MCF 10A (cell line): ENCODE measurements at places on chromosomes 6 and 20. TPM values are rescaled to one million over a fixed set of nuclear protein-coding genes. Genes with fewer than 3 reads are reported as not detected.

DNA sequence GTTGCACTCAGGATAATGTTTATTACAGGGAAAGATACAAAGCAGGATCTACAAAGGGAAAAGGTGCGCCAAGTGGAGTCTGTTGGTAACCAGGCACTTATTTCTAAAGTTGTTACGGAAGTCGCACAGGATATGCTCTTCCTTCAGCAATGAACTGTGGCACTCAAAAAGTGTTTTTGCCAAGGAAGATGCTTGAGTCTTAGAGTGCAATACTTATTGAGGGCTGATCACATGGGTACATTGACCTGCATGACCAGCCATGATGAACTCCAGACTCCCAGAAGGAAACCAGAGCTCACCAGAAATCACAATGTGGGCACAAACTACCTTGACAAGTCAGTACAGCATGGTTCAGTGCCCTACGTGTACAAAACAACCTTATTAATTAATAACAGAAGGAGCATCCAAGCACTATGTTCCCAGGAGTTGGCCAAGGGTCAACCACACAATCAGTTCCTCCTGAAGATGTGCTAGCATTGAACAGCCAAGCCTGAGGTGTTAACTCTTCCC lies 270.7 kb upstream of the TFAP2D start:
- DNase-seq, result no peak

The TPBG gene
- 72.9 and 96.9 TPM in 2 replicates for total RNA-seq

The SLC52A3 gene
- 0.14 and 0.17 TPM in 2 replicates for total RNA-seq

DNA sequence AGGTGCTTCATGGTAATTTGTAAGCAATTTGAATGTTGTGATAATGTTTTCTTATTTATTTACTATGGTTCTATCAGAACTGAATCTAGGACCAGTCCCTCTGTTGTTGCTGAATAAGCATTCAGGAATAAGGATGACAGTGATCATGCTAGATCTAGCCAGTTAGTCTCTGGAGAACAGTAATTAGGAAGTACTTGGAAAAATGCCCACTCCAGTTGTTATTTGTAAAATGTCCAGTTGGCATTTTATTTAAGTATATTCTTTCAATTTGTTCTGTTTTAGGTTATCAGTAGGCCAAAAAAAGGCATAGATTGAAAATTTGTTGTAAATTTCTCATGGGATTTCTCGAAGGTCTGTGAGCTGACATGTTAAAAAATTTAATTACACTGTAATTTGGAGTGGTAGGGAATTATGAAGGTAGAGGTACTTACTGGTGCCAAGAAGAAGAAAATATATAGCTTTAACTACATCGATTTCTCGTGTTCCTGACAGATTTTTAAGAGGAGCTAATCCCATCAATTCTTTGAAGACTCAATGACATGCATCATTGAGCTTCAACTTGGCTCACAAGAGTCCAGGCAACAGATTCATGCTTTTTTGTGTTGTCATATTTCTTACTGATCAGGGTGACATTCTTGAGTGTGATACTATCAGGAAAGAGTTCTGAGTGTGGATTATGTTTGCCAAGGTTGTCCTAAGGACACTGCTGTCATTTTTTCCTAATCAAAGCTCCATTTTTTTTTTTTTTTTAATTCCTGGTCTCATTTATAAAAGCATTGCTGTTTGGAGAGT lies 177.3 kb downstream of the CARMIL1 start:
- no peak for DNase-seq

- no peak for DNase-seq
Observed at GRCh38 chr6:52364480-52365166, 2.7 kb downstream of the PAQR8 start.

DNA sequence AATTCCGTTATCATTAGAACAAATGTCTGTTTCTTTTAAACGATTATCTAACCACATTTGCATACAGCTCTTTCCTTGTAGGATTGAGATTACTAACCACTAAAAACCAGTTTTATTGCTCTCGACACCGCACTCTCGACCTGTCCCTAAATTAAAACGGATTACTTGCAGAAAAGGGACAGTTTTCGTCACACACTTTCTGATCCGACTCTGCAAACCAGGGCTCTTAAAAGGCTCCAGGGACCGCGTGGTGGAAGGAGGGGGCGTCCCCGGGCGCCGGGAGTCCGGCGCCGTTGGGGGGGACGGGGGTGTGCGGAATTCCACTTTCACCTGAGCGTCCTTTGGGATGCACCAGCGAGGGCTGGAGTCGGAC lies 731 bp downstream of the MAK start:
- DNase-seq, result peak; percentile 6

DNA sequence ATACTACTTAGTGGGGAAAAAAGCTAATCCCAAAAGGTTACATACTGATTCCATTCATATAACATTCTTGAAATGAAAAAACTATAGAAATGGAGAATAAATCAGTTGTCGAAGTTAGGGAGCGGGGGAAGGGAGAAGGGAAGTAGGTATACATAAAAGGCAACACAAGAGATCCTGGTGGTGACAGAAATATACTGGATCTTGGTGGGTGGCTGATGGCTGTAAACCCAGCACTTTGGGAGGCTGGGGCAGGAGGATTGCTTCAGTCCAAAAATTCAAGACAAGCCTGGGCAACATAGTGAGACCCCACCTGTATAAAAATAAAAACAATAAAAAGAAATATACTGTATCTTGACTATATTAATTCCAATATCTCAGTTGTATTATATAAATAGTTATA lies 105.7 kb upstream of the LGSN start:
- no peak for DNase-seq

- DNase-seq, result no peak
Observed at GRCh38 chr6:88585276-88585692, 378.1 kb downstream of the RNGTT start.

- no peak for DNase-seq
Observed at GRCh38 chr20:3515379-3516170, 44.8 kb downstream of the ATRN start.

- no peak for DNase-seq
Observed at GRCh38 chr6:46378161-46378881, 112.9 kb downstream of the RCAN2 start.

The MOXD1 gene
- 0.09 TPM in 1 of 2 replicates, not detected in the other for total RNA-seq

- DNase-seq, result no peak
Observed at GRCh38 chr20:18020931-18021330, 36.8 kb downstream of the OVOL2 start.

DNA sequence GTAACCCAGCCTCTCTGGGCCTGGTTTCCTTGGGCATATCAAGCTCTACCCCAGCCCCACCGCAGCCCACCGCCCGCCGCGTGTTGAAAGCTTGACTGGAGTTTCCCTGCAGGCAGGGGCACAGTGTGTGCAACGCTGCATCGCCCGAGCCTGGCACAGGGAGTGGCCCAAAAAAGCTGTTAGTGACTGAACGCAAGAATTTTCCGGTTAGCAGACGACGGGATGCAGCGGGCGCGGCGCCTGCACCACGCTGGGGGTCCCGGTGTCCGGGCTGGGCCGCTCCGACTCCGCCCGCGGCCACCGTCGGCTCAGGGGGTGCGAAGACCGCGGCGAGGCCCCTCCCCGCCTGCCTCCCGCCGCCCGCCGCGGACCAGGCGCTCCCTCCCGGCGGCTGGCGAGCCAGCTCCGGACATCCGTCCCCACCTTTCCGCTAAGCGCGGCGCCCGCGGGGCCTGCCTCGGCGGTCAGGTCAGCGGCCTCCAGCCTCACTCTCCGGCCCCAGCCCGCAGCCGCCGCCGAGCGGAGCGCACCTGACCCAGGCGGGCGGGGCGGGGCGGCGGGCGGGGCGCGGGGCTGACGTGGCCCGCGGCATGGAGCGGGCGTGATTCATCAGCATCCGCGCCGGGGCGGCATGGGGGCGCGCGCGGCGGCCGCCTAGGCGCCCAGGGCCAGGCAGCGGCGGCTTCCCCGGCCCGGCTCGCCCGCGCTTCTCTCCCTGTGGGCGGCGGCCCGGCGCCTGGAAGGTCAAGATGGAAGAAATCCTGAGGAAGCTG lies at the start of gene ARFGEF3:
Gene ARFGEF3, plus strand, starts transcription at position 602 of the 773 bp plus-strand sequence. Its CDS starts 148 bp downstream, at position 750.
- peak; percentile 68 for DNase-seq

DNA sequence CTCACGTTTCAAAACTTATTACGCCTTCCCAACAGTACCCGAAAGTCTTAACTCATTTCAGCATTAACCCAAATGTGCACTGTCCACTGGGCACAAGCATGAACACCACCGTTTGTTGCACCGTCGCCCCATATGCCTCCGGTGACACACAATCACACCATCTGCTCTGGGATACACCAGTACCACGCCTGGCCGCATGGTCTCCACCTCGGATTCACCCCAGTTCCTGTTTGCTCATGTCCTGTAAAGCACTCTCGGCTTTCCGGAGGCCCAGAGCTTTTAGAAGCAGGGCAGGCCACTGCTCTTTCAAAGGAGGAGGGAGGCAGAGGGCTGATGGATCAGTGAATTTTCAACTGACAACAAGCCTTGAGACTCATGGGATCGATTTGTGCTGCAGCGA lies 1570.0 kb upstream of the DEFB115 start:
- DNase-seq, result no peak

The OSBPL2 gene
- total RNA-seq, result 38.8 and 51.9 TPM in 2 replicates

DNA sequence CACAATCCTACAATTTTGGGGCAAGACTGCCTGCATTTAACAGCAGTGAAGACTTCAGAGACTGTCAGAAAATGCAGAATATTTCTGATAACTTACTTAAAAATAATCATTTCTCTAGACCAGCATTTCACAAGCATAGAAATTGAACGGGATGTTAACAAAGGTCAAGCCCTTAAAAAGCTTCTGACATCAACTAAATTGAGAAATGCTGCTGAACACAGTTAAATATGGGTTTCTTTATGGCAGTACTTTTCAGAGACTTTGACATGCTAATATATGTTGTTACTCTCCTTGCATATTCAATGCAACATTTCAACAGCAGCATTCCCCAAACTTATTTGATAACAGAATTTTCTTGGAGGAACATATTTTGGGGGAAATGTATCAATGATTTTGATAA lies 84.5 kb downstream of the KIF13A start:
- no peak for DNase-seq

GRCh38 chr6:112007254-112007653 lies 46.6 kb upstream of the CCN6 start:
- DNase-seq, result no peak

The SLC2A10 gene
- not detected in 2 replicates for total RNA-seq

GRCh38 chr20:14955399-14955798 lies 618.0 kb upstream of the FLRT3 start:
- no peak for DNase-seq

- no peak for DNase-seq
Observed at GRCh38 chr6:137839076-137839475, 28.0 kb upstream of the TNFAIP3 start.

The RNF144B gene
- total RNA-seq, result 40.6 and 57.9 TPM in 2 replicates

The KCNK15 gene
- total RNA-seq, result 0.93 and 1.4 TPM in 2 replicates

The GABRR1 gene
- not detected in 2 replicates for total RNA-seq

GRCh38 chr6:4281341-4282293 lies 146.2 kb upstream of the ECI2 start:
- DNase-seq, result peak; percentile 90

The PCMTD2 gene
- 39.4 and 45.9 TPM in 2 replicates for total RNA-seq

The EPPIN gene
- not detected in 2 replicates for total RNA-seq

The PRSS16 gene
- total RNA-seq, result 22.8 and 27.9 TPM in 2 replicates

GRCh38 chr6:84763003-84763885 lies 1.2 kb downstream of the TBX18 start:
- no peak for DNase-seq

DNA sequence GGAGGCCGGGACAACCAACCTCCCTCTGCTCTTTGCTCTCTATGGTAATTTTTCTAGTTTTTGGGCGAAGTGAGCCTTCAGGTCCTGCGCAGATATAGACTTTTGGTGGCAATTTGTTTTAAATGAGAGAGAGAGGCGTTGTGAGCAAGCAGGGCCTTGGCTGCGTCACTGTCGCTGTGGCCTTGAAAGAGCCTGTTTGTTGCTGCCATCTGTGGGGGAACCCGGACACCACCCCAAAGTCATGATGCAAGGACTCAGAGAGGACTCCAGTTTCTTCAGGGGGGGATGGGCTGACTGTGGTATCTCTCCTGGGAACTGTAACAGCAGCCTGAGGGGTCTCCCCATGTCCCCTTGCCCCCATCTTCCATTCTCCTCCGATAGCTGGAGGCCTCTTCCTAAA lies 462.7 kb upstream of the SULF2 start:
- DNase-seq, result no peak

DNA sequence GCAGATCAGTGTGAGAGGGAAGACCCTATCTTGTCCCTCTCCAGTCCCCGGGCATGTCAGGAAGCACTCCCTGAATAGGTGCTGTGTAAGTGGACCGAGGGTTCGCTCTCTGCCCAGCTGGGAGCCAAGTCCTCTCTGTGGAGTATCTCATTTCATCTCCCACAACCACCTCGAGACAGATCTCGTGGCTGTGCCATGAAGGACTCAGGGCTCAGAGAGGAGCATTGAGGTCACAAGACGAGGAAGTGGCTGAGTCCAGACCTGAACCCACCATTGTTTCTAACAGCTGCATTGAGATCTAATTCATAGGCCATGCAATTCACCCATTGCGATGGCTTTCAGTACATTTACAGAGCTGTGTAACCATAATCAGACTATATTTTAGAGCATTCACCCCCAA lies 34.7 kb upstream of the STX16 start:
- no peak for DNase-seq

GRCh38 chr20:22722811-22723210 lies 138.4 kb upstream of the FOXA2 start:
- DNase-seq, result no peak

The KIF25 gene
- not detected in 2 replicates for total RNA-seq

- no peak for DNase-seq
Observed at GRCh38 chr20:37980876-37981275, 52.4 kb downstream of the TTI1 start.

The STMND1 gene
- not detected in 2 replicates for total RNA-seq

GRCh38 chr6:68625998-68626397 lies 9.1 kb upstream of the ADGRB3 start:
- DNase-seq, result no peak

DNA sequence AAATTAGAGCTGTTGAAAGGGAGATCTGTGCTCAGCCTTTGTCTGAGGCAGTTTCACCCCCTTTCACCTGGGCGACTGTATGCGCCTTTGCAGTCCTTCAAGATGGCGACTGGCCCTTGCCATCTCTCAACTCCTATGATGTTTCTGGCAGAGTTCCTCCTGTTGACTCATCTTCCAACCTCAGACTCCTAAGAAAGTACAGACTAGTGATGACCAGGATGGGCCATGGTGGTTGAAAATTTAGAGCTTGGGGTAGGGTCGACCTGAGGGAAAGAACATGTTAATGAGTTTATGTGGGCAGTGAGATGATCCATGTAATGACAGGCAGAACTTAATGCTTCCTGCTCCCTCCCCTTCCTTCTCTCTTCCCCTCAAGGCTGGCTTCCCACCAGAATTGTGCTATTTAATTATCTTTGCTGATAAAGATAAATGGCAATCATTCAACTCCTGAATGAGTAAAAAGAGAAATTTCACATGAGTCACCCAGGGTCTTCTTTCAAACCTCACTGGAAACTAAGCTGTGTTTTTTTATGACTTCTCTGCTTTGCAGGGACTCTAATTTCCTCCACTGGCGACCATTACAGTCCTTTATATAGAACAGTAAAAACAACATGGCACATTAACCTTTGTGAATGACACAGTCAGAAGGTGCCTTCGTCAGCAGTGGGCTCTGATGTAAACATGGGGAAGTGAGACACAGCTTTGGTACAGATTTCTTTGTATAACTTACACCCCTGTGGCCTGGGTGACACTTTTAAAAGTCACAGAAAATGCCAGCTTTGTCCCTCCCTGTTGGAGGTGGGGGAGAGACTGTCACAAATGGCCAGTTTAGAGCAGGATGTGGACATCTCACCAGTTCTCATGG lies 103.5 kb downstream of the SCP2D1 start:
- no peak for DNase-seq

The DPPA5 gene
- not detected in 2 replicates for total RNA-seq

- peak; percentile 30 for DNase-seq
Observed at GRCh38 chr6:85677234-85677956, 34.7 kb upstream of the SYNCRIP start.
